Left ventricle myocardium superior (tissue), 1 donor: ENCODE measurements at places on chromosomes 5 and 9.

DNA sequence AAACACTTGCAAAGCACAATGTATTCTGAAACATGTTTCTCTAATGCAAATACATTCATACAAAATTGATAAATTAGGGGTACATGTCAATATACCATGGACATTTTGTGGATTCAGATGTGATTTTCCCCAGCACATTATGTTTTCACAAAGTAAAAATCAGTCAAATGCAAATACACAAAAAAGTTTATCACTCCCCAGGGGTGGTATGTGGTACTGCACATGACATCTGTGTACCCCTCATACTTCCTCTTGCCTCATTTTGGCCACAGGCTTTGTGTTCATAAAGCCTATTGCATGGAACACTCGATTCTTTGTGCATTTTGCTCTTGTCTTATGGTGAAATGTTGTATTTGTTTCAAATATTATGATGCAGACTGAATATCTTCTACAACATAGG, 116.8 kb upstream of the PDE4D start:
- DNase-seq: no peak

DNA sequence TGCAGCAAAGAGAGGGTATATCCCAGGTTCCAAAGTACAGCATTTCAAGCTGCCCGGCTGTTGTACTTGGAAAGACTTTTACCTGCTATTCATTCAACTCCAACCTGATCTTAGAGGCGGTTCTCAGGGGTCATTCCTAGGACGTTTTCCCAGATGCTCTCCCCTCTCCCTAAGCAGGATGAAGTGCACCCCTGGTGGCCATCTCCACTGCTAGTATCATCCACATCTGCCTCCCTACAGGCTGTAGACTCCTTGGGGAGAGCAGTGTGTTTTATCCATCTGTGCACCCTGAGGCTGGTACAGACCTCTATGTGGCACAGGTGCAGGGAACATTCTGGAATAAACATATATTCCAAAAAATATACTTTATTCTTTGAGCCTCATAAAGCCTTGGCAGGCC, 56.8 kb downstream of the PTPN3 start:
- DNase-seq: no peak

DNA sequence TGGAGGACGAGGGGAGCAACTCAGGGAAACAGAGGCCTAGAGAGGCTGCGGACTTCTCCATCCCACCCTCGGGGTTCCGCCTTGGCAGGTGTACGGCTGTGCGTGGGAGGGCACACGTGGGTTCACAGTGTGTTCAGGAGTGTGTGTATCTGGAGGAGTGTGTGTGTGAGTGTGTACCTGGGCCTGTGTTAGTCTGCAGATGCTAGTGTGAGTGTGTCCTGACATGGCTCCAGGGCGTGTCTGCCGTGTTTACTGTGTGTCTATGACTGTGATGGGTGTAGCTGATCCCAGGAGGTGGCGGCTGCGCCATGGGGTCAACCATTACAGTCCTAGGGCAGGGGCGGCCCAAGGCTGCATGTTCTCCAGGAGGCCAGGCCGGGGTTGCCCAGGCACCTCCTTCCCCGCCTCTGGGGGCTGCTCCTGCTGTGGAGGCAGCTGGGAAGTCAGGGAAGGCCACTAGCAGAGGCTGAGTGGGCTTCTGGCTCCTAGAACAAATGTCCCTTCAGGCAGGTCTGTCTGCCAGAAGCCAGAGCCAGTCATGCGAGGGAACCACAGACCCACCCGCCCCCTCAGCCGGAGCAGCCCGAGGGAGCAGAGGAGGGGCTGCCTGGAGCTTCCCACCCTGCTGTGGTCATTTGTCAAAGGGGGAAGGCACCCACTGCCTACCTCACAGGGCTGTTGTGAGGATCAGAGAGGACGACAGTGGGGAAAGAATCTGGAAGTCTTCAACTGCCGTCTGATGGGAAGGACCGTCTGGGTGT, 21.4 kb downstream of the CRB2 start:
- no peak for DNase-seq

DNA sequence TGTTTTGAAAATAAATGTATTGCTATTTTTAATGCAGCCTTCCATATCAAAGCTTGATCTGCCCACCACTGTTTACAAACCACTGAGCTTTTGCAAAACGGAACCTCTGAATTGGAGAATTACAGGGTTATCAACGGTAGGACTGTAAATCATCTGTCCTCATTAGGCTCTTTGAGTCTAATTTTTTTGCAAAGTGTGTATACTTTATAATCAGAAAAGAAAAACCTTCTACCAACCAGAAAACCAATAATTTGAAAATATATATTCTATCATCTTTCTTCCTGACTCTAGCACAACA, 6.8 kb upstream of the SLC2A8 start:
- DNase-seq: no peak

DNA sequence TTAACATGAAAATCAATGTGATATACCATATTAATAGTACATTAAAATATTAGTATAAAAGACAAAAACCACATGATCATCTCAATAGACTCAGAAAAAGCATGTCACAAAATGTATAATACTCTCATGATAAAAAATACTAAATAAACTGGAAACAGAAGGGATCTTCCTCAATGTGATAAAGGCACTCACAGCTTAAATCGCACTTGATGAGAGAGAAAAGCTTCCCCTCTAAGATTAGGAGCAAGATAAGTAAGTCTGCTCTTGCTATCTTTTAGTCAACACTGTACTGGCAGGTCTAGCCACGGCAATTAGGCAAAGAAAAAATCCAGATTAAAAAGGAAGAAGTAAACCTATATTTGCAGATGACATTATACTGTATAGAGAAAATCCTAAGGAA, 21.8 kb upstream of the MSH3 start:
- DNase-seq: no peak

GRCh38 chr5:95845391-95845790, 22.9 kb upstream of the GLRX start:
- DNase-seq: no peak

DNA sequence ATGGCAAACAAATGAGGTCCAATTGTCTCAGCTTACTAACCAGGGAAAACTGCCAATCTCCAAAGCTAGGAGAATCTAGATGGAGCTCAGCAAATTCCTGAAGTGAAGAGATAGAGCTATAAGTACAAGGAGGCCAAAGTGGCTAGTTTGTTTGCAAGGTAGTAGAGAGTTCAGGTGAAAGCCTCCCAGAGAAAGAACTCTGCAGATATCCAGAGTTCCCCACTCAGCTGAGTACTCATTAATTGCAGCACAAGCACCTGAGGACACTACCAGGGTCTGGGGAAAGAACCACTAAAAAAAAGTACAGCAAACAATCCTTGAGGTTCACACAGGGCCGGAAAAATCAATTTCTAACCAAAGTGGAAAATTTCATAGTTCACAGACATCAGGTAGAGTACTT, 250.9 kb downstream of the TMEM232 start:
- DNase-seq: no peak

- DNase-seq: no peak
These were observed 129.9 kb upstream of the ANKH start for GRCh38 chr5:15001517-15001916.

DNA sequence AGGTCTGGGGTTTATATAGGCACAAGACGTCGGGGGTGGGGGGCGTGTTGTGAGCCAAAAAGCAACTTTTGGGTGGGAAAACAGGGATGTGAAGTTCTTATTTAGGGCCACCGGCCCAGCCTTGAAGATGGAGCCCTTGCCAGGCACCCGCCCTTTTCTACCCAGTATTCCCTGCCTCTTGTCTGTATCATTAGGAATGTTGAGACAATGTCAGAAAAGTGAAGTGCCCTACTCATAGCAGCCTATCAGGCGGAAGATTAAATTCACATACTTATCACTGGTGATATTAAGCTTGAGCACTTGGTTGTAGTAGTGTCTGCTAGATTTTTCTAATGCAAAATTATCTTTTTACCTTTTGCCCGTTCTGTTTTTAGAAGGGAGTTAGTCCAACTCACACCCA, 293.5 kb downstream of the CDH10 start:
- no peak for DNase-seq
